NCI-H1436 (cell line): ENCODE measurements at places on chromosomes 2 and 18.

GRCh38 chr2:12514631-12515437, 201.9 kb upstream of the TRIB2 start:
- no peak for DNase-seq

DNA sequence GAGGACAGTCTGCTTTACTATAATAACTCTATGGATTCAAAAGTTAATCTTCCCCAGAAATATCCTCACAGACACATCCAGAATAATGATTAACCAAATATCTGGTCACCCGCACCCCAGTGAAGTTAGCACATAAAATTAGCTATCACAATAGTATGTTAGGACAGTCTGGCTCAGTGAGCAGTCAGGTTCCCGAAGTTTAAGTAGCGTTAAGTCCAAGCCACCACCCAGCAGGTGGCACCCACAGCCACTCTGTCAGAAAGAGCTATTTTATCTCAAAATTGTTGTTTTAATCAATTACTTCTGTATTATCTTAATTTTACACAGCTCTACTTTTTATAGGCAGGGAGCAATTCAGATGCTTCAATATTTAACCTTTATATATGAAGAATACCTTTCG, 537.5 kb downstream of the MBD2 start:
- DNase-seq, result no peak

DNA sequence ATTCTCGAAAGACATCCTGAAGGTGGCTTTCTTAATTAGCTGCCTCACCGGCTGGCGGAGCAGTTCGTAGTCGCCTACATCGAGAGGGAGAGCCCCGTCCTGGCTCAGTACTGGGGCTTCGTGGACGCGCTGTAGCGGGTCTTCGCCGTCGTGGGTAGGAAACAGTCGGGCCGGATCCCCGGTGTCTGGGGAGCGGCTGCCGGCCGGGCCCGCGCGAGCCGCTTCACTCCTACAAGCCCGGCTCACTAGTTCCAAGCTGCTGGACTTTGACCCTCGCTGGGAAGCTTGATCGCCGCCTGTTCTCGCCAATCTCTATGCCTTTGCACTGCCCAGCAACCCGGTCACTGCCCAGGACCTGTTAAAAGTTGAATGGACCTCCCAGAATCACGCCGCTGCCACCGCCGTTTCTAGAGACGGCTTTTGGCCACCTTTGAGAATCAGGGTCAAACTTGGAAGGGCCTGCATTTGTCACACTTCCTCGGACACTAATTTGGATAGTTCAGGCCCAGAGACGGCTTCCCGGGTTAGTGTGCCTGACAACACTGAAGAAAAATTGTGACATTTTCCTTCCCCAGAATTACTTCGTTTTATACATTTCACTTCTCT, 41.4 kb upstream of the AKAIN1 start:
- DNase-seq, result no peak

GRCh38 chr2:144521686-144522085, 1.8 kb upstream of the ZEB2 start:
- DNase-seq, result no peak

DNA sequence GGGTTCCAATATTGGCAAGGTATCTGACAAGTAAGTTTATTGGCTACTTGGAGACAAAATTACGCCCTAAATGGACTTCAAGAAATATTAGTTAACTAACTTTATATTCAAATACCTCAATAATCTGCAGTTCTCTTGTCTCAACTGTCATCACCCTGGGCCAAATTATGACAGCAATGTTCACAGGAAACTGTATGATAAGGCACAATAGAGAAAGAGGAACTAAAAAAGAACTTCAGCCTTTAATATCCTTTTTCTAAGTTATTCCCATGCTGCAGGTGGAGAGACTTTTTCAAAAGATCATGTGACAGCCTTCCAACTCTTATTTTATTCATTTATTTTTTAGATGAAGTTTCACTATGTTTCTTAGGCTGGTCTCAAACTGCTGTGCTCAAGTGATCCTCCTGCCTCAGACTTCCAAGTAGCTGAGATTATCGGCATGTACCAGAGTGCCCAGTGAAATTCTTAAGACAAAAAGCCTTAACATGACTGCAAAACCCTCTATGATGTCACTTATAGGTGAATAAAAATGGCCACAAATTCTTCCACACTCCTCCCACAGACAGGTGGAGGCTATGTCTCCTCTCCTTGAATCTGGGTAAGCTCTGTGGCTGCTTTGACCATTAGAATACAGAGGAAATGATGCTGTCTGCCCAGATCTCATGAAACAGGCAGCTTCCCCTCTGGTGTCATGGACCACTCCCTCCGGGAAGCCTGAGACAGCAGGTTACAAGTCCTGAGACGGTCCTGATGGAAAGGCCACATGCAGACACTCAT, 211.0 kb downstream of the TGIF1 start:
- DNase-seq, result no peak

GRCh38 chr18:64365106-64365505, 216.2 kb upstream of the LINC00305 start:
- DNase-seq, result no peak

- no peak for DNase-seq
Observed at GRCh38 chr2:11079136-11079824, 76.0 kb upstream of the SLC66A3 start.

GRCh38 chr2:176291809-176292283, 22.6 kb downstream of the MTX2 start:
- no peak for DNase-seq

DNA sequence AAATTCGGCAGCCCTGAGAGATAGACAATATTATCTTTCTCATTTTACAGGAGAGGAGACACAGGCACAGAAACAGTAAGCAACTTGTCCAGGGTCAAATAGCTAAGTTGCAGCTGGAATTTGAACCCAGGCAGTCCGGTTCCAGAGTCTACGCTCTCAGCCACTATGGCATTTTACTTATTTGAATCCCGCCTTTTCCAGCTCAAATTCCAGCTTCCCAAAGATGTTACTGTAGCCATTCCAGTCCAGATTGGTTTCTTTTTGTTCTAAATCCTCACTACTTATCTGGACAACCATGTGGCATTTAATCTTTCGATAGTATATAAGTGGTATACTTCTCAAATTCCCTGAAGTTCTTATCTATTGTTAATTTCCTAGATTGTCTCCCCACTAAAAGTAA, 125.7 kb downstream of the NBAS start:
- DNase-seq, result no peak

DNA sequence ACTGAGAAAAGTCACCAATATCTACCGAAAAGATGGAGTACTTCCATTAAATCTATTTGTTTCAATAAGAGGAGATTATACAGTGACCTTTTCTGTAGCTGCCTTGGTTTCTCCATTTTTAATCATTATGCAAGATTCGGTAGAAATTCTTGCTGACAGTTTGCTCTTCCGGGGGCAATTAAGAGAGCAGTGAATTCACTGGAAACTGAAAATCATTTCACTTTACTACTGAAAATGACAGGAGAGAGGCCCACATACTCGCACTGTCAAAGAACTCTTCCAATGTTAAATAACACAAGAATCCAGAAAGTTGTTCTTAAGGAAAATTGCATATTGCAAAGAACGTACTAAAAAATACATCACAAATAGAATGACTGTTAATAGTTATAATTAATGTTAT, 699.3 kb downstream of the CBLN2 start:
- DNase-seq, result no peak

- no peak for DNase-seq
Observed at GRCh38 chr2:179787601-179788000, 73.8 kb downstream of the ZNF385B start.

DNA sequence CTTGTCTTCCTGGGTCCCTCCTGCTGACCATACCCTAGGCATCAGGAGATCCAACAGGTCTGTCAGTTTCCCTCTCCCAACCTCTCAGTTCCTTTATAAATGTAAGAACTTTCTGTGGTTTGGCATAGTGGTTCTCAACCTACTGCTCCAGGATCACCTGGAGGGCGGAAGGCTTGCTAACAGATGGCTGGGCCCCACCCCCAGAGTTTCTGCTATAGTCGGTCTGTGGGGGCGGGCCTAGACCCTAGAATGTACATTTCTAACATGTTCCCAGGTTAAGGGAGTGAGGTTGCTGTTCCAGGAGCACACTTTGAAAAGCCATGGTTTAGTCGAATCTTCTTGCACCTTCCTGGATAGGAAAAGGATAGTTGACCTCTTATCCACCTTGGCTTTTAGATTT, 37.0 kb downstream of the HK2 start:
- DNase-seq, result no peak

- DNase-seq, result no peak
Observed at GRCh38 chr2:166000401-166000800, 46.8 kb upstream of the TTC21B start.

- no peak for DNase-seq
Observed at GRCh38 chr2:119267604-119268003, 44.0 kb downstream of the STEAP3 start.

GRCh38 chr2:191245046-191245868, at the start of gene MYO1B:
TSS of gene MYO1B (plus strand) at chr2:191245404. CDS start at chr2:191276896, 31,492 bp downstream.
- peak; percentile 82 for DNase-seq

DNA sequence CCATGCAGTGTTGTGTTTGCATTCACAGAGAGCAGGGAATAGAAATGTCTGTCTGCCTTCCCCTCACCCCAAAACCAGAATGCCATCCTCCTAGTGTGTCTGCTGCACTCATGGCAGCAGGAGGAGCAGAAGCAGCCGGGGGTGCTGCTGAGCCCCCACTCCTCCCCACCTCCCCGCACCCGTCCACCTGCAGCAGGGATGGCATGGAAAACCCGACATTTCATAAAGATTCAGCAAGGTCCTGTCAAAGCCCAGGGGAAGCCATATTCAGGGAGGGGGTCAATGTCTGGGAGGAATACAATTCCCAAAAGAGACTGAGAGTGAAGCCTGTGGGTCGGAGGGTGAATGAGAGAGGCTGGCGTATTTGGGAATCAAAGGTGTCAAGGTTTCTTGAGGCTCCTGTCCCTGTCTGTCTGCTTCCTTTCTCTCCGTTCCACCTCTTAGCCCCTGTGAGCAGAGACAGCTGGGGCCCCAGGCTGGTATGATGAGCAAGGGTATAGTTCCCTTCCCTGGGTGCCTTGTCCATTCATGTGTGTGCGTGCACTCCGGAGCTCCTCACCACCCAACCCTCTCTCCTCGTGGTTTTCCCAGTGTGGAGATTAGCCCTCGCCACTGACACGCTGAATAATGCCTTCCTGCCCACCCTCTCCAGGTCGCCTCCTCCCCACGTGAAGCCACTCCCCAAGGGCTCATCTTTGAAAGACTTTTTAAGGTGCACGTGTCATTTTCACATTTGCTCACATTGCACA, 133.5 kb upstream of the ZNF236 start:
- DNase-seq, result no peak

- no peak for DNase-seq
Observed at GRCh38 chr2:59074071-59074470, 832.9 kb upstream of the FANCL start.

- DNase-seq, result no peak
Observed at GRCh38 chr2:3738454-3738853, 35.1 kb downstream of the DCDC2C start.

DNA sequence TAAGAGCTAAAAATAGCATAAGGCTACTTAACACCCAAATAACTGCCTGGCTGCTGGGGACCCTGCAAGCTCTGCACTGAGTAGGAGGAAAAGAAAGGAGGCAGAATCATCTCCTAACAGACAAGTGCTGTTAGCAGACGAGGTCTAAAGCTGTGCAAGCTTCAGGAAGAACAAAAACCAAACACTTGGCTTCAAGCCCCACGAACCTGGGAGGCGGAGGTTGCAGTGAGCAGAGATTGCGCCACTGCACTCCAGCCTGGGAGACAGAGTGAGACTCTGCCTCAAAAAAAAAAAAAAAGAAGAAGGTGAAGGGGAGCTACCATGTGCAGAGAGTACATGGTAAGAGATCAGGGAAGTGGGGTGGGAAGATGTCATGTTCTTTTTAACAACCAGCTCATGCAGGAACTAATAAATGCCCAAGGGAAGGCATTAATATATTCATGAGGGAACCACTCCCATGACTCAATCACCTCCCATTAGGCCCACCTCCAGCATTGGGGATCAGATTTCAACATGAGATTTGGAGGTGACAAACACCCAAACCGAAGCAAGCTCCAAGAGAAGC, 28.8 kb upstream of the INO80C start:
- no peak for DNase-seq

- DNase-seq, result no peak
Observed at GRCh38 chr2:105291981-105292380, 37.6 kb downstream of the TGFBRAP1 start.

DNA sequence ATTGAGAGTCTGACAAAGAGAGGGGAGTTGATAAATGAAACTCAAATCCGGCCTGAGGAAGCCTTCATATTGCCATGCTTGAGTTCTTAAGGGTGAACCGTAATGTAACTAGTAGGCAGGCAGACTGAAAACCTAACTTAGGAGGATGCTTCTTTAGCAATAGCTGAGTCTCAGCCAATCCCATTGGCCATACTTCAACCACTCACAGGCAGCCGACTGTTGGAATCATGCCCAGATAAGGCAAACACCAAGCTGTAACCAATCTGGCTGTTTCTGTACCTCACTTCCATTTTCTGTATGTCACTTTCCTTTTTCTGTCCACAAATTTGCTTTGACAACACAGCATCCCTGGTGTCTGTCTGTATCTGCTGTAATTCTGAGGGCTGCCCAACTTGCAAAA, 39.5 kb downstream of the TPRKB start:
- no peak for DNase-seq

DNA sequence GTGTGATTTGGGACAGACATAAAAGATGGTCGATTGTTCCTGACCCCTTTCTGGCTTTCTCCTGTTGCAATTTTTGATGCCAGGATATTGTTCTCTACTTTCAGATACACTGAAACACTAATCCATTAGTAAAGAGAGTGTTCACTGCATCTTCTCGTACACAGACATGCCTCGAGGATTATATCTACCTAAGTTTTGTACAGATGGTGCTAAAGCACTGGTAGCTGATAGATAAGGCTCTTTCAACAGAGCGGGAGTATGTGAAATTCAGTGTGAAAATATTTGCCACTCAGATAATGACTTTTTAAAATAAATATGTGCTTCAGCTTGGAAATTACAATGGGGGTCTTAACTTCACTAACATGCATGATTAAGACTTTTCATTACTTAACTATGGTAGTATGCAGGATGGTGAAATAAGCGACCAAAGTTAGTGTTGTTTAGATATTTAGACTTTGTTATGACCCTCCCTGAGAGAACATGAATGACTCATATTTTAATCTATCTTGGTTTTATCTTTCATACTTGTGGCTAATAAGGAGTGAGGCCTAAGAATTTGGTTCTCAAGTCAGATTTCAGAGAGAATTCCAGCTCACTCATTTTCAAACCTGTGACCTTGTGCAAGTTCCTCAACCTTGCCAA, 474.9 kb downstream of the NRXN1 start:
- DNase-seq, result no peak

DNA sequence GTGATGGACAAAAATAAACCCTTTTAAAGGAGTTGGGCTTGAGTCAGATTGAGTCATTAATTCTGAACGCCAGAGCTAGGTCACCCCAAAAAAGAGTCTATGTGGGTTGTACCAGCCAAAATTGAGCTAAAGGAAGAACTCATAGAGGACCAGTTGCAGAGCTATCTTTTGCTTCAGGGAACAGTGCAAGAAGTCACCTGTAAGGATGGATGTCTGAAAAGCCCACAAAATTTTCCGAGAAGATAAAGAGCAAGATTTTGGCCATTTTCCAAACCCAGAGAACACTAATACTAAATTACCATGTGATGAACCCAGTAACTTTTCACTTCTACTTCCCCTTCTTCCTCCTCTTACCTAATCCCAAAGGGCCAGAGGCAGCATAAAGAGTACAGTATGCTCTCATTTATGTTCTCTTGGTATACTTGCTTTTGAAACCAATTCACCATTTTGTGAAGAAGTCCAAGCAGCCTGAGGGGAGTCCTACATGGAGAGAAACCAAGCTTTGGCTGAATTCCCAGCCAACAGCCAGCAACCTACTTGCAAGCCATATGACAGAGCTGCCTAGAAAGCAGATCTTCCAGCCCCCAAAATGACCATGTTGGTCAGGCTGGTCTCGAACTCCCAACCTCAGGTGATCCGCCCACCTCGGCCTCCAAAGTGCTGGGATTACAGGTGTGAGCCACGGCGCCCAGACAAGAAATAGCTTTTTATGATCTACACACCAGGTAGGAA, 551.7 kb downstream of the SATB2 start:
- no peak for DNase-seq
